ENCODE measurements at places on chromosomes 2 and 18. TPM values are rescaled to one million over a fixed set of nuclear protein-coding genes. Genes with fewer than 3 reads are reported as not detected.

The KCNJ13 gene
- total RNA-seq = not detected

The ACTG2 gene
- 0.27 TPM for total RNA-seq

The GPBAR1 gene
- 0.24 TPM for total RNA-seq

The SERPINB13 gene
- total RNA-seq = not detected

The GALR1 gene
- not detected for total RNA-seq

The C18orf63 gene
- not detected for total RNA-seq

The SP9 gene
- not detected for total RNA-seq

The USP34 gene
- 59.4 TPM for total RNA-seq

The WIPF1 gene
- 391 TPM for total RNA-seq
